ENCODE measurements at places on chromosomes 5 and 9.
A peak's percentile ranks its signal among the peaks of the same experiment; 100 is the strongest.

DNA sequence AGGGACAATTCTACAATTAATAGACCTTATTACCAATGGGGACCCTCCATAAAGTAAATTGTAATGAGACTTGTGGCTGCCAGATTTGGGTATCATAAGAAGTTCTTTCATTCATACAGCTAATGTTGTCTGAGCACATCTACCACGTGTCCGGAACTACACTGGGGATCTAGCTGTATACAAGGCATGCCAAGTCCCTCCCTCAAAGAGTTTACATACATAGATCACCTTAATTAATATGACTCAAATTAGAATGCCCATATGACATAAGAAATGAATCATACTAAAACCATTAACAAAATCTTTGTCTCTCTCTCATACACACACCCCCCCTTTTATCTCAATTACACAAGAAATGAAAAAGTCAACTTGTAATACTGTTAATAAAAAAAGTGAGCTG is 18.0 kb upstream of the NR4A3 start:
- DNase-seq = no peak

GRCh38 chr5:36728697-36729543 is 122.5 kb downstream of the SLC1A3 start:
- no peak for DNase-seq

GRCh38 chr5:3786891-3787430 is 191.3 kb downstream of the IRX1 start:
- DNase-seq = no peak

DNA sequence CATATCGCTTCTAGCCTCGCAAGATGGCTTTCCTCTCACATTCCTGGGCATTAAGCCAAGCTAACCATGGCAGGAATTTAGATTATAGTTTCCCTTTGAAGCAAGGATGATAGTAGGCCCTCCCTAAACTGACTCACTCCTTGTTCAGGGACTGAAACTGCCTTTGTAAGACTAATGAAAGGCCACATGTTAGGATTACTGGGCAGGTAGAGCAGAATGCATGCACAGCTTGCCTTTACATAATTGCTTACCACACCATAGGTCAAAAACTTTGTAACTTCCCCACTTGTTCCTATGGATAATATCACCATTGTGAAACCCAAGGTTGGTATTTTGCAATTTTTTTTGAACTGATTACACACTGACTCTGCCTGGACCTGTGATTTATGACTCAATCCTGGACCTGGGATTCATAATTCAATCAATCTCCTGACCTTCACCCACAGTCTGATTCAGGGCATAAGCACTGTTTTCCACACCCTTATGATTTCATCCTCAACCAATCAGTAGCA is 41.0 kb upstream of the PRDM9 start:
- no peak for DNase-seq

GRCh38 chr9:120950421-120951388 is 24.1 kb upstream of the TRAF1 start:
- no peak for DNase-seq

DNA sequence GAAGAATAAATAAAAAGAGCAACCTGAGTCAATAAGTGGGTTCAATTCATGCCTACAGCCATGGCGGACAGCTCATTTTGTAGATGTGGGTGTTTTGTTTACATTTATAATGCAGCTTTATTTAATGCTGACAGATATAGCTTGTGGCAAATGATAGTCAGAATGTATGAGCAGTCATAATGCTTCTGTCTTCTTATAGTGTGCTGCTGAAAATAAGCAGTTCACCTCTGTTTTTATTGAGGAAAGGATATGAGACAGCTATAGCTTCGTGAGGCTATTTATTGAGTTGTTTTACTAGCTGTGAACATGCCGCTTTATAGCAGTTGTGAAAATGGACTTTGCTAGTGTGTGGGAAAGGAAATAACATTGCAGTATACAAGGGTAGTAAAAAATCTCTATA is 147.4 kb downstream of the PBX3 start:
- no peak for DNase-seq

- DNase-seq = no peak
Observed at GRCh38 chr9:127361561-127361960, 35.4 kb upstream of the SLC2A8 start.

GRCh38 chr5:54643685-54644106 is 126.1 kb downstream of the SNX18 start:
- no peak for DNase-seq

DNA sequence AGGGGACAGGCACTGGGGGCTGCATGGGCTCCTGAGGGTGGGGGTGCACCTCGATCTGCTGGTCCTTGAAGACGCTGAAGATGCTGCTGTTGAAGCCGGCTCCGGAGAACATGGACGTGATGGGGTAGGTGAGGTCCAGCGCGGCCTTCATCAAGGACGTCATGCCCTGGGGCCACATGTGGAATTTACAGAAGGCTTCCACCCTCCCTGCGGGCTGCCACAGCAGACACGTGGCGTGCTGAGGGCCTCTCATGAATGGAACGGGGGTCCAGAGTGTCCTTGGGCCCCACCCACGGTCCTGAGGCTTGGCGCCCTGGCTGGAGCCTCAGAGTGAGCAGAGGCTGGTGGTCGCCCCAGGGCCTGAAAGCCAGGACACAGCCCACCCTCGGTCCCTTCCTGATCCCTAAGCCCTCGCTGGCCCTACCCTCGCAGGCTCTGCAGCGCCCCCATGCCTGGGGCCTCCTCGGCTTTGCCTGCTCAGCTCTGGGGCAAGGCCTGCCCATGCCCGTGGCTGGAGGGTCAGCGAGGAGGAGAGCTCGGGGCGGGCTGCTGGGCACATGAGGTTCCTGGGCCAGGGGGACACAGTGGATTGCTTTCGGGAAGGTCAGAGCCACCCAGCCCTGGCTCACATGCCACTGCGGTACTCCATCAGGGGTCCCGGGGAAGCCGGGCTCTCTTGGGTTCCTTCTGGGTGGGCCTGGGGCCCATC is 5.3 kb upstream of the NSMF start:
- no peak for DNase-seq

DNA sequence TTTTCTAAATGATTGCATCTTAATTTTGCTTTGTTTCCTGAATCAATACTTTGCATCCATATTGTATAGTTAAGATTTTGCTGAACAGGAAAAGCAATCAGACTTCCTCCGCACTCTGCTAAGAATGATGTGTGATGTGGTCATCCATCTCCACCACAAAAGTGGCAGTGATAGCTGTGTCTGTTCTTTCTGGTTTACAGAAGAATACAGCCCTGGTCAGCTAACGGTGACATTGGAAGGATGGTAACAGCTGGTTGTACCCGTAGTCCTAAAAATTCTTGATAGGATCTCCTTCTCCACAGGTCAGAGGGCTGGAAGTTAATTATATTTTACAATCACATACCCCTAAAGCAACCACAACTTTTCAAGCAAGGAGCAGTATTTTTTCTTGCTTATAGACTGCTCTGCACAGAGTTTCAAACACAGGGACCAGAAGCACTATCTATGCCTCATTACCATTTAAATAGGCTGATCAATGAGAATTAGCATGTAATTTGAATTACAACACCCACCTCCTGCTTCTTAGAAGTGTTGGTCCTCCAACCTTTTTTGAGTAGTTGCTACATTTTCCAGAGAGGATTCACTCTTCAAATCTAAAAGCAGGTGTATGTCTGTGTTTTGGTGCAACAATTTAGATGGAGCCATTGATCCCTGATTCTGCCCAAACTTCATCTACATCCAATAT is 1191.9 kb upstream of the NUDT12 start:
- no peak for DNase-seq

- DNase-seq = peak; percentile 61
Observed at GRCh38 chr5:18745988-18746615, 1111.8 kb downstream of the TAF11L14 start.

GRCh38 chr9:99076483-99077171 is 28.3 kb upstream of the TGFBR1 start:
- DNase-seq = peak; percentile 37

DNA sequence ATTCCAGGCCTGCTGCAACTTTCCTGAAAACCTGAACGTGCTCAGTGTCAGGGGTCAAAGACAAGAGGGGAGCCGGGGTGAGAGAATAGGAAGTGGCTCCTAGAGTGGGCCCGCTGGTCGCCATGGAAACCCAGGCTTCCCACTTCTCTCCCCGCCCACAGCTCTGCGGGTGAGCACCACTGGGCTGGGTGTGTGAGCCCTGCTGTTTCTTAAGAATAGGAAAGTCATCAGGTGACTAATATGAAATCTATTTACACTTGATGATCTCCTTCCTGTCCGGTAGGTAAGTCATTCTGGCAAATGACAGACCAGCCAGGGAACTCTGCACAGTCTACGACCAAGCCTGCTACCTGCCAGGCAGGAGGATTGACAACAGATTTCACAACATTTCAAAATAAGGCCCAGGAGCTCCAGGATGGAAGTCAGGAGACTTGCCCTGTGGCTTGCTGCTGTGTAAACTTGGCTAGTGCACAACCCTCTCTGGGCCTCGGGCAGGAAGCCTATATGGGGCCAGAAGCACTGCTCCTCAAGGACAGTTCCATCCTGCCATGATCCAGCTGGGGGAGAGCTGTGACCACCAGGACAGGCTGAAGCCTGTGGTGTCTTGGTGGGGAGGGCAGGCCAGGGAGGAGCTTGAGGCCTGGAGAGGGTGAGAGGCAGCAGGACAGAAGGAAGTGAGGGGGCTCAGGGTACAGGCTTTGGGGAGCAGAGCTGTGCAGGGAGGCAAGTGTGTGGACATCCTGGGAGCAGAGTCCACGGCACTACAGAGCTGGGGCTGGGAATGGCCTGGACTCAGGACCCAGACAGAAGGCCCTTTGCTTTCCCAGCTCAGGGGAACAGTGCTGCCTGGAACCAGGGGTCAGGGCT is 60.6 kb downstream of the SHB start:
- DNase-seq = peak; percentile 83

- no peak for DNase-seq
Observed at GRCh38 chr9:119951591-119951990, 582.4 kb upstream of the BRINP1 start.

DNA sequence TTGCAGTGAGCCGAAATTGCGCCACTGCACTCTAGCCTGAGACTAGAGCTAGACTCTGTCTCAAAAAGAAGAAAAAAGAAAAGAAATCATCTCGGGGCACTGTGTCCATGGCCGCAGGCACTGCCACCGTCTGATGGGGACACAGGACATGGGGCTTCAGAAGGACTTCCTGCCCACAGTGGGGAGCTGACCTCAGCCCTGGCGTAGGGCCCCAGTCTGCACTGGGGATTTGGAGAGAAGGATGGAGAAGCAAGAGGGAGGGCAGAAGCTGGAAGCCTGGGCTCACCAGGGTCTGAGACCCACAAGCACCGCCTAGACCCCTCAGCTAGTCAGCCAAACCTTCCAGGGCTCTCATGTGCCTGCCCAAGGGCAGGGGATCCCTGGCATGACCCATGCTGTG is 4.1 kb upstream of the SARDH start:
- DNase-seq = no peak

- no peak for DNase-seq
Observed at GRCh38 chr5:124462751-124463150, 283.7 kb downstream of the ZNF608 start.

GRCh38 chr5:126971455-126972031 is 58.8 kb downstream of the MARCHF3 start:
- DNase-seq = no peak

GRCh38 chr5:157487358-157487757 is 27.3 kb downstream of the NIPAL4 start:
- no peak for DNase-seq

- no peak for DNase-seq
Observed at GRCh38 chr5:51383131-51384121, at the start of gene ISL1. ISL1 (plus strand) TSS chr5:51383448; CDS start chr5:51383672, 224 bp downstream.

DNA sequence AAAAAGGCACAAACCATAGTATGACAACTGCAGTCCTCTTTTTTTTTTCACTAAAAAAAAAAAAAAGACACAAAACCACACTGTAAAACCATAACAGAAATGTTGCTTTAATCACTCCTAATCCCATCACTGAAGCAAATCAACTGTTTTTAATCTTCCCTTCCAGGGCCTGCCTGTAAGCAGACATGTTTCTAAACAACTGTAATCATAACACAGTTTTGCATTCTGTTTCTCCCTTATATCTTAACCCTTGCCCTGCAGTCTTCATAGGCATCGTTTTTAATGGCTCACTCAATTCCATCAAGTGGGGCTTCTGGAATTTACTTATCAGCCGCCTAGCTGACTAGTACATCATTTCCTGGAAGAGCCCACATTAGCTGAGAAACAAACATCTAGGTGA is 111.0 kb upstream of the SLC25A48 start:
- DNase-seq = no peak

- DNase-seq = no peak
Observed at GRCh38 chr9:36960575-36960955, 73.5 kb downstream of the PAX5 start.

GRCh38 chr5:162202285-162202880 is 134.8 kb downstream of the GABRG2 start:
- DNase-seq = no peak

DNA sequence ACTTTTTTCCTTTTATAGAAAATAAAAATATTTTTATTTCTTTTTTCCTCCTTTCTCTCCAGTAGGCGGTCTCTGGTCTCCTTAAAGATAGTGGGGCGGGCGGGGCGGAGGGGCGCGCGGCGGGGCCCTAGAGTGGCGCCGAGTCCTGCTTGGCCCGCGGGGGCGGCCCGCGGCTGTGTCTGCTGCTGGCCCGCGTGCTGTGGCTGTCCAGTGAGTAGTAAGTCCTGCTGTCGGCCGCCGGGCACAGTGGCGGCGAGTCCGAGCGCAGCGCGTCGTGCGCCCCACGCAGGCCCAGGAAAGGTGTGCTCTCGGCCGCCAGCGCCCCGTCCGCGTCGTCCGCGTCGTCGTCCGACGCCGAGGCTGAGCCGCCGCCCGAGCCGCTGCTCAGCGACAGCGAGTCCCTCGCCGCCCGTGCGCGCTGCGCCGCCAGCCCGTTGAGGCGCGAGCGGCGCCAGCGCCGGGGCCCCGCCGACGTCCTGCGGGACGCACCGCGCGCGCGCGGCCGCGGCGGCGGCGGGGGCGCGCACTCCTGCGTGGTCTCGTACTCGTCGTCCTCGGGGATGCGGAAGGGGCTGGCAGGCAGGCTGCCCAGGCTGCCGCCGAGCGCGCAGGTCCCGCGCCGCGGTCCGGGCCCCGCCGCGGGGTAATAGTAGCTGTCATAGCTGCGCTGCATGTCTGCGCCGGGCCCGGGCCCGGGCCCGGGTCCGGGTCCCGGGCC is 52.3 kb downstream of the PSD2 start:
- peak; percentile 85 for DNase-seq

GRCh38 chr9:124511891-124512805 is 4.9 kb upstream of the NR5A1 start:
- no peak for DNase-seq

DNA sequence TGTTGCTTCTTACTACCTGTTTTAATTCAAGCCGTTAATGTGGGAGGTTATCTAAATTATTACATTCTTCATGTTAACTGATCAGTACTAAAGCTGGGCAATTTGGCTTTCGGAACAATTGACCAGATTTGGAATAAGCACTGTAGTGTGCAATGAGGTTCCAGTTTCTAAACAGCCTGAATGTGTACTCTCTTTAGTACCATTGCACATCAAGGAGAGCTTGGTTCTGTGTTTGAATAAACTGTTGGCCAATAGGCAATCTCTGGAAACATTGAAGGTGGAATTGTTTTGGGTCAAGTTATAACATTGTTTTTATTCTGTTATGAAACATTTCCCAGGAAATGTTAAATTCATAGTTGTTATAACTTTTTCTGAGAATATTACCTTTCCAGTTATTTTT is 105.2 kb downstream of the PBX3 start:
- DNase-seq = no peak

GRCh38 chr5:178418031-178418430 is 172.2 kb downstream of the COL23A1 start:
- no peak for DNase-seq

- DNase-seq = peak; percentile 51
Observed at GRCh38 chr9:128554155-128554862, 1.9 kb downstream of the SPTAN1 start.
